Vein endothelial cell (primary cell): ENCODE measurements at places on chromosomes 16 and 17. TPM values are rescaled to one million over a fixed set of nuclear protein-coding genes. Genes with fewer than 3 reads are reported as not detected.

HBA2 gene
- not detected in 2 replicates for total RNA-seq

HOXB7 gene
- 14.4 and 17.9 TPM in 2 replicates for total RNA-seq

GPR142 gene
- total RNA-seq = not detected in 2 replicates

TMEM114 gene
- total RNA-seq = not detected in 2 replicates

ZACN gene
- not detected in 2 replicates for total RNA-seq

KRTAP4-4 gene
- not detected in 2 replicates for total RNA-seq

ICAM2 gene
- 806 and 851 TPM in 2 replicates for total RNA-seq

SMPD3 gene
- 0.10 and 0.33 TPM in 2 replicates for total RNA-seq

MLKL gene
- 17.6 and 20.6 TPM in 2 replicates for total RNA-seq
